ENCODE measurements at places on chromosomes 6 and 20. TPM values are rescaled to one million over a fixed set of nuclear protein-coding genes. Genes with fewer than 3 reads are reported as not detected.

ERVFRD-1 gene
- total RNA-seq = not detected

ANKRD66 gene
- total RNA-seq = not detected

PCK1 gene
- 471 TPM for total RNA-seq

PSORS1C2 gene
- not detected for total RNA-seq

LY6G6C gene
- total RNA-seq = not detected

TP53TG5 gene
- not detected for total RNA-seq

C6orf132 gene
- 0.29 TPM for total RNA-seq

C20orf204 gene
- total RNA-seq = 0.44 TPM

DNA sequence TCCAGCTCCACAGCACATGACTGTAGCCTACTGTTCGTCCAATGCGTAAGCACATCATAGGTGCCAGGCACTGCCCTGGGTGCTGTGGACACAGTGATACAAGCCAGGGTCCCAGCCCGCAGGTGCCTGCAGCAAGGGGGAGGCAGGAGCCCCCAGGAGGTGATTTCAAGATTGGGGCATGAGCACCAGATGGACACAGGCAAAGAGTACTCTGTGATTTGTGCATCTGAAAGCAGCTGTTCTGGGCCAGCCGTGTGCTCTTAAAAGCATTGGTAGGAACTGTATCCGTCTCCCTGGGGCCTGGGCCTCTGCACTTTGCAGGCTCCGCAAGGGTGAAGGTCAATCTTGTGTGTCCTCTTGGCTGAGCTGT lies 149.8 kb downstream of the SYCP2 start:
- DNase-seq = no peak

- DNase-seq = no peak
These were observed 12.3 kb upstream of the CCDC167 start for GRCh38 chr6:37511910-37512399.

GRCh38 chr6:132490478-132491204 lies 22.3 kb downstream of the STX7 start:
- no peak for DNase-seq

GRCh38 chr20:50309280-50309763 lies 118.7 kb downstream of the CEBPB start:
- DNase-seq = no peak

GRCh38 chr20:43846516-43846905 lies 68.1 kb upstream of the TOX2 start:
- no peak for DNase-seq

GRCh38 chr20:47559141-47559540 lies 57.5 kb downstream of the NCOA3 start:
- no peak for DNase-seq

GRCh38 chr6:16681260-16681873 lies 79.9 kb downstream of the ATXN1 start:
- DNase-seq = no peak

- no peak for DNase-seq
These were observed 23.6 kb downstream of the GSTA2 start for GRCh38 chr6:52739627-52740026.

- no peak for DNase-seq
These were observed 65.5 kb downstream of the SMOC2 start for GRCh38 chr6:168506460-168506859.

- DNase-seq = no peak
These were observed 10.2 kb upstream of the KIF16B start for GRCh38 chr20:16583474-16583873.

DNA sequence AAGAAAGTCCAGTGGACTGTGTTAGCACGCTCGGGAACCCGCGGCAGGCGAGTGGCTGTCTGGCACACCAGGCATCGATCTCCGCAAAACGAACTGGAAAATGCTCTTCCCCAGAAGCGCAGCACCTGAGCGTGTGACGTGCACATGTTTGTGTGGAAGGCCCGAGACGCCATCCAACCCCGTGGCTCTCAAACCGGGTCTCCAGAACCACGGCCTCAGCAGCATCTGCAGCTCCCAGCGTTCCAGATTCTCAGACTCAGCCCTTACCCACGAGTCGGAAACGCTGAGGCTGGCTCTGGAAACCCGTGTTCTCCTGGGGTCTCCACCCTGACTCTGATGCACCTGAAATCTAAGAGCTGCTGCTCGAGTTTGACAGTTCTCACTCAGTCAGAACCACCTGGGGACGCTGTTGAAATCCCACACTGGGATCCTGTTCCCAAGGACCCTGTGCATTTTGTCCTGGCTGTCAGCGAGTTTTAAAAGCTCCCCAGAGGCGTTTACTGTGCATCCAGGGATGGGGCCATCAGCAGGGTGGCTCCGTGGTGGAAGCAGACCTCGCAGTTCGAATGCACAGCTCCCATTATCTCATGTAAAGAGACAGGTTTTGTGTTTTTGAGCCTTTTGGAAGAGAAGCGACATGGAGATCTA lies 69.0 kb downstream of the DLL1 start:
- peak; percentile 42 for DNase-seq

- DNase-seq = no peak
These were observed 138.3 kb upstream of the CDYL start for GRCh38 chr6:4637691-4638433.

- DNase-seq = peak; percentile 65
These were observed 2.8 kb downstream of the SOX4 start for GRCh38 chr6:21596145-21596948.

GRCh38 chr6:161401587-161402309 lies 127.9 kb upstream of the AGPAT4 start:
- DNase-seq = no peak

All from right lobe of liver (tissue), 6 donors.